ENCODE measurements at places on chromosomes 16 and 17.

DNA sequence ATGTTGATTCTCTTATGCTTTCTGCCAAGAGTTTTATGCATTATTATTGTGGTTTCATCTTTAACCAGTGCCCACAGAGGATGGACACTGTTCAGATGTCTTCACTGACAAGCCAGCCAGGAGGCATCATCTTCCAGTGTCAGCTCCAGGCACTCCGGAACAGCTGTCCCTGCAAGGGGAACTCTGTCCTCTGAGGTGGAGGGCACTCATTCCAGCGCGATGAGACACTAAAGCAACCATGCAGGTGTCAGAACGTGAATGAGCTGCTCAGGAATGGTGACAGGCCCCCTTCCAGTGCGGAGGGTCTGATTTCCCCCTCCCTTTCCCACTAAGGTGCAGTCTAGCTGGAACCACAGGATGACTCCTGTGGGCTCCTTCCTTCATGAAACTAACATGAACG is 117.5 kb downstream of the NOG start:
- no peak for DNase-seq

GRCh38 chr17:76585033-76585648 is 519 bp downstream of the ST6GALNAC2 start:
- no peak for DNase-seq

DNA sequence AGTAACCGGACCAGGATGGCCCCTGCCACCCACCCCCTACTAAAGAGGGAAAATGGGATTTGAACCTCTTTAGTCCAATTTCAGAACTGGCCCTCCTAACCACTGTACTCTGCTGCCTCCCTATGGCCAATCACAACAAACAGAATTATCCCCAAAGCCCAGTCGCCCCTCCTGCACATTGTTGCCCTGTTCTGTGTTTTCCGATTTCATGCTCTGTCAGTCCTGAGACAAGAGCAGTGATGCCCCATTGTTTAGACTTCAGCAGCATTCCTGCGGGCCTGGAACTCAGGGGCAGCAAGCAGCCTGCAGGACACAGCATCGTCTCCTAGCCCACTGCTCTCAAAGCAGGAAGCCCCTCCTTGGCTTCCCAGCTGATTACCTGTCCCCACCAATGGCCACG is 20.5 kb upstream of the KLHL11 start:
- DNase-seq = no peak

DNA sequence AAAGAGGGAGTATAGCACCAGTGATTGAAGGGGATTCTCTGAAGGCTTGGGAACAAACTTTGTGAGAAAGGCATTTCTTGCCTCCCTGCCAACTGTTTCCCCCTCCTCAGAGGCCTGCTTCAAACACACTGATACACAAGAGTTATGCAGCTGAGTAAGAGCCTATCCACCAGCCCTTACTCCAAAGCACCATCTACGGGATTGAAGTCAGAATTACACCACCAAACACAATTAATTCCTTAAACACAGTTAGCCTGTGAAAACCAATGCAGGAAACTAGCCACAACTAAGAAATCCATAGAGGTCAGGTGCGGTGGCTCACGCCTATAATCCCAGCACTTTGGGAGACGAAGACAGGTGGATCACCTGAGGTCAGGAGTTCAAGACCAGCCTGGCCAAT is 138.3 kb downstream of the SHCBP1 start:
- DNase-seq = no peak

GRCh38 chr17:20189302-20189701 is 180.1 kb downstream of the SPECC1 start:
- peak; percentile 66 for DNase-seq

DNA sequence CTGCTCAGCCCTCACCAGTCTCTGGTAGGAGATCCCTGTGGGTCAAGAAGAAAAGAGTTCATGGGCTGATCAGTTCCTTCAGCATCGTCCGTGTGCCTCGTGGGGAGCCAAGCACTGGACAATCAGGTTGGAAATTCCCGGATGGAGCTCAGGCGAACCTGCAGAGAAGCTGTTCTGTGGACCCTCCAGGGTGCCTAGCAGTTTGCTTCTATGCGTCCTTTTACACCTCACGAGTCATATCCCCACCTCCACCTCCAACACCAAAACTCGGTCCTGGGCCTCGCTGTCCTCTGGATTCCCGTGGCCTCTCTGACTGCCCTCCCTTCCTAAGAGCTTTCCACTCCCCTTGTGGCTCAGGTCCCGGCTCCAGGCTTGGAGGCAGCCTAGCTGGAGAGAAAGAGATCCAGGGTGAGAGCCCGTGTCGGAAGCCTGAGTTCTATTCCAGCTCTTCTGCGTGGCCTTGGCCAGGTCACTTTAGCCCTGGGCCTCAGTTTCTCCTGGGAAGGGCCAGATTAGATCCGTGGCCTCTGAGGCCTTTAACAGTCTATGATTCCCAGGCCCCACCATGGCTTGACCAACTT is 26.2 kb upstream of the PIK3R6 start:
- DNase-seq = no peak

DNA sequence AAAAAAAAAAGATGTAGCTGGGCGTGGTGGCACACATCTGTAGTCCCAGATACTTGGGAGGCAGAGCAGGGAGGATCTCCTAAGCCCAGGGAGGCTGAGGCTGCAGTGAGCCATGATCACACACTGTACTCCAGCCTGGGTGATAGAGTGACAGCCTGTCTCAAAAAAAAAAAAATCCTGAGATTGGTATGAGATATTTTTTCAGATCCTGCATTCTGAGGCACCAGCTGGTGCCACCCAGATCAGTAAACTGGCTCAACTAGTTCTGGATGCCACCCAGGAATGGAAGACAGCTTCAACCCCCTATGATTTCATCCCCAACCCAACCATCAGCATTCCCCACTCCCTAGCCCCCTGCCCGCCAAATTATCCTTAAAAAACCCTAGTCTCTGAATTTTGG is 7.1 kb upstream of the GJC1 start:
- no peak for DNase-seq

DNA sequence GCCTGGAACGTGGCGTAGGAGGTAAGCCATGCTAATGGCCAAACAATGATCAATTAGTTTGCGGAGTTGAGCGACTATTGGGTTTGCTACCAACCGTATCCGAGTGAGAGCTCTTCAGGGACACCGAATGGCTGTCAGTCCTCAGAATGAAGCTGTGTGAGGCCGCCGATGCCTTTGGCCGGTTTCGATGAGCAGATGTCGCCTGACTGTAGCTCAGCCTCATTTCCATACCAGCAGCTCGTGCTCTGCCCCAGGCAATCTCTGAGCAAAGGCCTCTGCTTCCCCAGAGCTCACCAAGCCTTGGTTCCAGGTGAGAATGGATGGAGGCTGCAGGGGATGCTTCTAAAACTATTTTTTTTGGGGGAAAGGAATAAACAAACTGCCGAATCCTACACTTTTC is 111.7 kb upstream of the HS3ST4 start:
- DNase-seq = no peak

DNA sequence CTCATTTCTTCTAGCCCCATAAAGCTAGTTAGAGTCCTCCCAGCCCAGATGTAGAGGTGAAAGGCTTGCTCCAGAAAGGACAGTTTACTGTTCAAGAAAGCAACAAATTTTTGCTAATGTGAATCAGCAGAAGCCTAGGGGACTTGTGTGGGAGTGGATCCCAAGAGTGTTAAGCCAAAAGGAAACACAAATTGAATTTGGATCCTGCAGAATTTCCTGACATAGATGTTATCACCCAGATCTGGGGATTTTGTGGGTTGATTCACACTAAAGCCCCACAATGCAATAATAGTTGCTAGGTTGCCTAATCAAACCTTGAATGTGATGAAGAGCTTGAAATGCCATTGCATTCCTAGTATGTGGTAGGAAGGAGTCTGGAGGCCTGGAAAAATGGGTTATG is 135.2 kb upstream of the HS3ST3A1 start:
- no peak for DNase-seq

DNA sequence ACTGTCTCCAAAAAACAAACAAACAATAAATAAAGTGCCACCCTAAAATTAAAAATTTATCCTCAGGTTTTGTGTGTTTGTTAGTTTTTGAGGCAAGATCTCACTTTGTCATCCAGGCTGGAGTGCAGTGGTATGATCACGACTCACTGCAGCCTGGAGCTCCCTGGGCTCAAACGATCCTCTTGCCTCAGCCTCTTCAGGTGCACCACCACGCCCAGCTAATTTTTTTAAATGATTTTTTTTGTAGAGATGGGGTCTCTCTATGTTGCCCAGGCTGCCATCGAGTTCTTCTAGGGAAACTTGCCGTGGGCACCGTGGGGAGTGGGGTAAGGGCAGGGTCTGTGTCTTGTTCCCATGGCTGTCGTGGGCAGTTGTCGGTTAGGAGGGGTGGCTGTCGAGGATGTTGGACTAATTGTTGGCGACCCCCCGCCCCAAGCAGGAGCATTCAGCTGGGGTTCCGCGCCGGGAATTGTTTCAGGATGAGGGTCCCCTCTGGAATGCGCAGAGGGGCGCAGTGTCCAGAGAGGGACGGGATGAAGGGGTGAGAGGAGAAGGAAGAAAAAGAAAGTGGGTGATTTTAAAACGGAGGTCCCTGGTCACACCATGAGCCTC is 1.1 kb upstream of the RNF213 start:
- no peak for DNase-seq

- no peak for DNase-seq
These were observed 45.6 kb downstream of the SMPD3 start for GRCh38 chr16:68402748-68403040.

- DNase-seq = no peak
These were observed 14.6 kb downstream of the ALOX12B start for GRCh38 chr17:8072729-8073461.

DNA sequence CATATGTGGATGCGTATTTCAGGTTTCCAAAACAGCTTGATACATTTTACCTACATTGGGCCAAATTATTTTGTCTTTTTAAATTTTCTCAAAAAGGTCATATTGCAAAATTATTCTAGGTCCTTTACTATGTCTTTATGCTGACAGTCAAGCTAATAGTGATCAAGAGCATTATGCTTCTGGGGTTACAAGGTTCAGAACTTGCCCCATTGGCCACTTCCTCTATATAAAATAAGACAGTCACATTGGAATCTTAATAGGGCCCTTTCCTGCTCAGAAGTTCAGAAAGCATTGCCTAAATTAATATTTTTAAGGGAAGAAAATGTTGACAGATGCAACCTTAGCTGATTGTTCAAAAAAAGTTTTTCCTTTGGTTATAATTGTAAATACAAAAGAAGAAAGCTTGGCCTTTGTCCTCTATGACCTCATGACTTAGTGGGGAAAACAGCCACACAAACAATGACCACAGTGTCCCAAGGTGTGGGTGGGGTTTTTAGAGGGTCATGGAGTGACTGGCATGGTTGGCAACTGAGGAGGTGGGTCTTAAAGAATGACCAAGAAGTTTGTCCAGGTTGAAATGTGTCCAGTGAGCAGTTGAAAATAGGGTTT is 11.8 kb upstream of the RAB11FIP4 start:
- DNase-seq = no peak

- no peak for DNase-seq
These were observed 45.4 kb downstream of the CDH1 start for GRCh38 chr16:68782198-68783174.

DNA sequence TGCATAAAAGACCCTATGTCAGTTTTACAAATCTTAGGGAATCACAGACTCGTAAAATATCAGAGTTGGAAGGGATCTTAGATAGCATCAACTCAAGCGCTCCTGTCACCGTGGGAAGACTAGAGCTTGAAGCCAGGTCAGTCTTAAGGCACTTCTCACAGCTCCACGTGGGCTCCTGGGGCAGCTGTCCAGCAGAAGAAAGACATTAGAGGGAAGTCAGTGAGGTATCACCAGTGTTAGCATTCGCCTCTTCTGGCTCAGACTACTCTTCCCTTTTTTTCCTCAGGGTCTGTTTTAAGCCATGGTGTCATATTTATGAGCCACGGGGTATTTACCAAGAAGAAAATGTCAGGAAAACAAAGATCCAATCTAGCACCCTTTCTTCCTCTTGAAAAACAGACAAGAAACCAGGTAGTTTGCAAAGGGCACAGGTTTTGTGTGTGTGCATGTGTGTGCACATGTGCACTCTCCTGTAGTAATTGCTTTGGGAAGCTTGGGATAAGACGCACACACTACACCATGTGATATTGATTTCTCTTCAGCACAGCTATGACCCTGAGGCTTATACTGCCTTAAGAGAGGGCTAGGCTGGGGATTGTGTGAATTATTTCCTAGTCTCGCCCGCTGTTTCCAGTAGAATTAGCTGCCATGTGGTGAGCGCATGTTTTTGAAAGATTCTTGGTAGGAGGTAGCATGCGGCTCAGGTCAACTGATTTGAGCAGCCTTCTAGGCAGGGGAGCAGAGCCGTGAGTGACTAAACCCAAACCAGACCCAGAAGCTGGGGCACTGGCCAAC is 61.0 kb upstream of the ELAC2 start:
- no peak for DNase-seq

DNA sequence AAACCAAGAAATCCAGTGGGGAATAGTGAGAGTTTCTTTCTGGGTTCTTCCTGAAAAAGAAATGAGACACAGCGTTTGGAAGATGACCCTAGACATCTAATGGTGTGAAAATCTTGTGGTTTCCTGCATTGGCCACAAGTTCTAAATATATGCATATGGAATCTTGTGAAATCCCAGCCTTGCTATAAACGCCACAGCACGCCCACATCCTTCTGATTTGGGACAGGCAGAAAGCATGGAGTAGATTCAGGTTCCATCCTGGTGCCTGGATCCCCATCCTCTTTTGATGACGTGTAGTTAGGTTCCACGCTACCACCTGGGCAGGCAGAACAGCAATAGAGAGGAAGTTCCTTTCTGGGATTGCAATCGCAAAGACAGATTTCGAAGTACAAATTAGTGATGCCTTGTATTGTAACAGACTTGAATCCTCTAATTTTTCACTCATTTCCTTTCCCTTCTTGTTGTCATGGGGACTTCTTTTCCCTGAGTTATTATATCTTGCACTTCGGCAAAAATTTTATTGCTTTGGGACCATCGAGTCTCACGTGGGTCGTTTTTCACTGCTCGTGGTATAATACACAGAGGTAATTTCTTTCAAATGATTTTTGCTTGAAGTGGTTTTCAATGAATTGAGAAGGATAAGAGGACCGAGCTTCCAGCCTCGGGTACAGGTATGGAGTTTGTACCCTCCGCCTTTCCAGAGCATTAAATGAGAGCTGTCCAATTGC is 37.6 kb downstream of the HS3ST4 start:
- DNase-seq = no peak

- DNase-seq = peak; percentile 65
These were observed 972 bp downstream of the RSAD1 start for GRCh38 chr17:50479522-50480141.

DNA sequence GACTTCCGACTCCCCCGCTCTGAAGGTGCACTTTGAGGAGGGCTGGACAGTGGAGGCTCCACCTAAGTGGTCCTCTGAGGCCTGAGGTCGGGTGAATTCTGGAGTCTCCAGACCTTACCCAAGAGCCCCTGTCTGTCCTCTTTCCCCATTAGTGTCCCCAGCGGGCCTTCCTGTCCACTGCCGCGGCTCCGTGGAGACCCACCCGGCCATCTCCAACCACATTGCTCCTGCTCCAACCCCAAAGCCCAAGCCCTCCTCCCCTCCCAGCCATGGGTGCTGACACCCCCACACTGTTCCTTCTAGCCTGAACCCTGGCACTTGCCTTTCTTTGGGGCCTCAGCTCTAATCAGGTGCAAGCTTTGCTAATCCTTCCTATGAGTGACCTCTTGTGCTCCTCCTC is 283.1 kb upstream of the TNRC6C start:
- no peak for DNase-seq

GRCh38 chr16:80027007-80027965 is 426.7 kb upstream of the MAF start:
- peak; percentile 31 for DNase-seq

- no peak for DNase-seq
These were observed 69.0 kb downstream of the ANKFN1 start for GRCh38 chr17:56222255-56222654.

- no peak for DNase-seq
These were observed 1.1 kb upstream of the GFOD2 start for GRCh38 chr16:67720236-67720635.

Data from dorsolateral prefrontal cortex (tissue), 122 donors.